Cardiac muscle cell (in vitro differentiated cells and primary cell): ENCODE measurements at places on chromosomes 16 and 17. TPM values are rescaled to one million over a fixed set of nuclear protein-coding genes. Genes with fewer than 3 reads are reported as not detected.

- DNase-seq = no peak
- no peak overlapping the region for H3K27ac ChIP-seq
- H3K4me3 ChIP-seq = no peak overlapping the region
- H3K4me1 ChIP-seq = no peaks in the 10 kb centered on the region
- no peaks in the 10 kb centered on the region for H3K27me3 ChIP-seq
Measured at GRCh38 chr17:53193044-53193443, 629.7 kb upstream of the KIF2B start.

DNA sequence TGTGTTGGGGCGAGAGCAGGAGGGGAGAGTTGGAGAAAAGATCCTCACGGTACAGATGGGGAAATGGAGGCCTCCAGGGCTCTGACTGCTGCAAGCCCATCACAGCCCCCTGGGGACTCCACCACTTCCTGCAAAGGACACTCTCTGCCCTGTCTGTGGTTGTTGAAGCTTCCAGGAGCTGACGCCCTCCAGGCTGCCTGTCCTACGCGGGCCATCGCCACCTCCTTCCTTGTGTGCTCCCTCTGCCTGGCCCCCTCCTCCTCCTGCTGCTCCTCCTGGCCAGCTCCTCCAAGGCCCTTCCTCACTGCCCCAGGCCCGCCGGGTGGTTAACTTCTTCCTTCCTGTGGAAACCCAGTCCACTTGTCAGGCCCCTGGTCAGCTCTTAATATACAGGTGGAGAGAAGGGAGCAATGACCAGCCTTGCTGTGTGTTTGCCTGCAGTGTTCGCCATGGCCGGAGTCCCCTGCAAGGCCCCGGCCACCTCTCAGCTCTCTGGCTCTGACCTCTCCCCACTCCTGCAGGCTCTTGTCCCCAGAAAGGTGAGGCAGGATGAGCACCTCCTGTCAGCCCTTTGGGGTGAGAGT lies 18.4 kb upstream of the STAC2 start:
- no peaks in the 10 kb centered on the region for H3K4me1 ChIP-seq
- no peak overlapping the region for H3K4me3 ChIP-seq
- no peaks in the 10 kb centered on the region for H3K27me3 ChIP-seq
- no peaks in the 10 kb centered on the region for H3K36me3 ChIP-seq
- no peak for DNase-seq

DNA sequence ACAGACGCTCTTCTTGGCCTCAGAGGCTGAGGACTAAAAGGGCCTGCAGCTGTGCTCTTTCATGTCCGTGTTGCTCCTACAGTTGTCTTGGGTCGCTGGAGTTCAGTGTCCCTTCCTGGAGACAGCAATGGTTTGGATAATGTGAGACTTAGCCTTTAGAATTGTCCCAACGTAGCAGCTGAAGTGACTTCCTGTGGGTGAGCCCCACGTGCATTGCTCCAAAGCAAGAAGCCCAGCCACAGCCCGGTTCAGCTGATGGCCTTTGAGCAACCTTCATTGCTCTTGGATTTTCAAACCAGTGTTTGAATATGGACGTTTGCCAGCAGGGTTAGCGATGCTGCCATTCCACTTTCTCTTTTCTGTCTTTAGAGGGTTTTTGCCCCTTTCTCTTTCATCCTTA lies 19.7 kb downstream of the TMEM11 start:
- H3K27ac ChIP-seq = peak overlapping the region; percentile 16
- no peaks in the 10 kb centered on the region for H3K27me3 ChIP-seq
- H3K4me3 ChIP-seq = no peak overlapping the region
- peaks cover 12% of the 10 kb centered on the region for H3K36me3 ChIP-seq
- no peaks in the 10 kb centered on the region for H3K4me1 ChIP-seq
- DNase-seq = no peak

GRCh38 chr16:81292936-81293335 lies 21.8 kb upstream of the GAN start:
- H3K27ac ChIP-seq = no peak overlapping the region
- no peak overlapping the region for H3K4me3 ChIP-seq
- H3K4me1 ChIP-seq = no peaks in the 10 kb centered on the region
- no peaks in the 10 kb centered on the region for H3K27me3 ChIP-seq

DNA sequence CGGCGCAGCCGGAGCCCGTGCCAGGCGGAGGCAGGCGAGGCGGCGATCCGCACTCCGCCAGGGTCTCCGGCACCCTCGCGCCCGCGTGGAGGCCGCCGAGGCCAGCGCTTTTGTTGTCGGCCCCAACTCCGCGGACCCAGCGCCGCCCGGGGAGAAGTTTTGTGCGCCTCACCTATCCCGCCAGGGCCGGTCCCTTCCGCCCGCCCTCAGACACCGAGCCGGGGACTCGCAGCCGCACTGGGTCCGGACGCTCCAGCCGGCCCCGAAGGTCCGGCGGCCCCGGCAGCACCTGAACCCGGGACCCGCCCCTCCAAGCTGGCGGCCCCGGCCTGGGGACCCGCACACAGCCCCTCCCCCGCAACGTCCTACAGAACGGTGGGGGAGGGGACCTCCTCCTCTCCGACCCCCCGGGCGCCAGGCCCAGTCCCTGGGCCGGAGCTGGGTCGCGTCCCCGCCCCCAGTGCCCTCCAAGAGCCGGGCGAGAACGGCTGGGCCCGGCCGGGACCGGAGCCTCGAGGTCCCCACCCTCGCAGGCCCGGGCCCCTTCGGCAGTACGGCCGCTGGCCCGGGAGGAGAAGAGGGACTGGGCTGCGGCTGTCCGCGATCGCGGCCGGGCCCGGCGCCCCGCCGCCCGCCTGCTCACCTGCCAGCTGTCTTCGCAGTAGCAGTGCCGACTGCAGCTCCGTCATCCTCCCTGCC lies 698 bp downstream of the UBE2G1 start:
- H3K36me3 ChIP-seq = no peaks in the 10 kb centered on the region
- peak overlapping the region; percentile 95 for H3K27ac ChIP-seq
- H3K4me1 ChIP-seq = peaks cover 4% of the 10 kb centered on the region
- DNase-seq = peak; percentile 68

DNA sequence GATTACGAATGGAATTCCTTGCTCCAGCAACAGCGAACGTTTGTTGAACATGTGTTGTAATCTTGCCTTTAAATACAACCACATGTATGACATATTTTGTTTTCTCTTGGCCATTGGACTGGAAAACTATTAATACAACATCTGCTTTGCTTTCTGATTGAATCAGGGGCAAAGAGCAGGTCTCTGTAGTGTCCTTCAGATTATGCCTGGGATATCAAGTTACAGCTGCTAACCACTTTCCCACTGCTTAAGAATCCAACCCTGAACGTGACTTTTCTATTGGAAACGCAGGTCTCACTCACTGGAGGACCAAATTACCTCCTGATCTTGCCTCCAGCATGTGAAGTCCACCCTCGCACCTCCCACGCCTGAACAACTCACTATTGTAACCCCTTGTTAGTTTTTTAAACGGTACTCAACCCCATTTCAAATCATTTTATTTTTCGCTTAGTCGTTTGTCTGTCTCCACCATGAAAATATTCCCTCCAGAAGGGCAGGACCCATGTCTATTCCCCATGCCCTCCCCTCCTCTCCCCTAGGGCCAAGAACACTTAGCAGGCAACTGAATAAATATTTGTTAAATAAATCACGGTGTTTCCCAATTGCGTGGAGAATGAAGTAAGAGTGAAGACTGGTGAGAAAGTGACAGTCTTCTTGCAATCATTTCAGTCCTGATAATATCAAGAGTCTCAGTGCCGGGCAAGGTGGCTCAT lies 57.4 kb upstream of the MRTFB start:
- H3K4me1 ChIP-seq = peaks cover 21% of the 10 kb centered on the region
- no peaks in the 10 kb centered on the region for H3K36me3 ChIP-seq
- H3K4me3 ChIP-seq = no peak overlapping the region

DNA sequence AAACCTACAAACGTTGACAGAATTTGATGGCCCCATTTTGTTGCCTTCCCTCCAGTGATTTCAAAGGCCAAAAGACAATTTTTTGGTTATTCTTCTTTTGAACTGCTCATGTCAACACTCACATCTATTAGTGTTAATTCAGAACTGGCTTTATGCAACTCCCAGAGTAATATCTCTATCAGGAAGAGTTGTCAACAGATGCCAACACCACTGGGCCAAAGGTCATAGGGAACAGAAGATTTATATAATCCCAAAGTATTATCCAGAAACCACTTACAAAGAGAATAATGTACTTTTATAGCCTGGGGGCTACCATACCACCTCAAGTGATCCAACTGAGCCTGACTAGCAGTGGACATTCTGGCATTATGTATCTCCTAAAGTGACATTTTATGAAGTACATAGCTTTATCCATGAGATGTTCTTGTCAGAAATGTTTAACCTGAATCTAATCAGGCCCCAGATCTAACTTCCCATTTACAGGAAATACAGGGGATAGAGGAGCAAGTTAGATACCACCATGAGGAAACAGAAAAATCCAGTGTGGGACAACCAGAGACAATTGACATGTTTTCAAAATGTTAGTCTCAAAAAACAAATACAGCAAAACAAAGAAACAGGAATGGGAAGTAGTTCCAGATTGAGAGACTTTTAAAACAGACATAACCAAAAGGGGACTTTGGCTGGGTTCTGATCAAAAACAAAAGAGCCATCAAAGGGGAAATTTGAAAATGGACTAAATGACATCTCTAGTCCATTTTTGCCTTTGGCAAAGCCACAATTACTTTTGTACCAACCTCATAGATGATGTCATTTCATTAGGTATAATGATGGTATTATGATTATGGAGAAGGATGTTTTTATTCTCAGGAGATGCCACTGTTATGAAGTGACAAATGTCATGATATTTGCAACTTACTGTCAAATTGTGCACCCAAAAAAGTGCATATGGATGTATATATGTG lies 18.5 kb downstream of the FAM117A start:
- H3K36me3 ChIP-seq = no peaks in the 10 kb centered on the region
- no peak overlapping the region for H3K27ac ChIP-seq
- no peak overlapping the region for H3K4me3 ChIP-seq
- no peaks in the 10 kb centered on the region for H3K27me3 ChIP-seq
- DNase-seq = no peak
- H3K4me1 ChIP-seq = peaks cover 37% of the 10 kb centered on the region

Gene FKBP10
- total RNA-seq = 265 and 336 TPM in 2 replicates

DNA sequence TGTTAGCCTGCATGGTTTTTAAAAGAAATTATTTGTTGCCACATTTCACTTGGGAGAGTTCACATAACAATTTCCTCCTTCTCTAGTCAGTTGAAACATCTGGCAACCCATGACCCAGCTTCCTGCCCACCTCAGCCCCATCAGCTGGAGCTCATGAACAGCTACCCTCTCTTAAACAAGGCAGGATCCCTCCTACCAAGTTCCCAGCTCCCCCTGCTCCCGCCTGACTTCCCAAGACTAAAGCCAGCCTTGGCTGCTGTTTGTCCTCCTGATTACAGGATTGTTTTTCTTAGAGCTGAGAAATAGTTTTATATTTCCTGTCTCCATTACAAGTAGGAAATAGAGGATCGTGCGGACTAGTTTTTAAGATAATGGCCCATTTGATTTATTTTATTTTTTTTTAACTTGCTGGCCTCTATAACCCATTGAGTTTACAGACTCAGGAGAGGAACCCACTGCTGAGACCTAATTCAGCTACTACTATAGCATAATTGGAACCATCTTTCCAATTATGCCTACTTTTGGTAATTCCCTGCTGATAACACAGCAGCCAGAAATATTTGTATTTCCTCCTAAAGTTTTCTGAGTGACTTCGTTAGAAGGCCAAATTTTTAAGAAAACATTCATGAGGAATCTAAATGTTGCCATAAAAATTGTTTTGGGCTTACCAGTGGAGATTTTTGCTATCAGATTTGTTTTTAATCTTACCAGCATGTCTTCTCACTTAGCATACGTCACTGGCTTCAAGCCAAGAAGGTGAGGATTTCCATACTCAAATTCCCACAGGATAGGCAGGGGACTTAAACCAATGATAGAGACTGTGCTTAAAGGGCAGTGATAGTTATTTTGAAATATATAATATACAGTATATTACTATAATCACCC lies 90.0 kb downstream of the ELAC2 start:
- DNase-seq = no peak
- no peaks in the 10 kb centered on the region for H3K27me3 ChIP-seq
- no peak overlapping the region for H3K4me3 ChIP-seq
- peaks cover 3% of the 10 kb centered on the region for H3K36me3 ChIP-seq
- no peak overlapping the region for H3K27ac ChIP-seq

DNA sequence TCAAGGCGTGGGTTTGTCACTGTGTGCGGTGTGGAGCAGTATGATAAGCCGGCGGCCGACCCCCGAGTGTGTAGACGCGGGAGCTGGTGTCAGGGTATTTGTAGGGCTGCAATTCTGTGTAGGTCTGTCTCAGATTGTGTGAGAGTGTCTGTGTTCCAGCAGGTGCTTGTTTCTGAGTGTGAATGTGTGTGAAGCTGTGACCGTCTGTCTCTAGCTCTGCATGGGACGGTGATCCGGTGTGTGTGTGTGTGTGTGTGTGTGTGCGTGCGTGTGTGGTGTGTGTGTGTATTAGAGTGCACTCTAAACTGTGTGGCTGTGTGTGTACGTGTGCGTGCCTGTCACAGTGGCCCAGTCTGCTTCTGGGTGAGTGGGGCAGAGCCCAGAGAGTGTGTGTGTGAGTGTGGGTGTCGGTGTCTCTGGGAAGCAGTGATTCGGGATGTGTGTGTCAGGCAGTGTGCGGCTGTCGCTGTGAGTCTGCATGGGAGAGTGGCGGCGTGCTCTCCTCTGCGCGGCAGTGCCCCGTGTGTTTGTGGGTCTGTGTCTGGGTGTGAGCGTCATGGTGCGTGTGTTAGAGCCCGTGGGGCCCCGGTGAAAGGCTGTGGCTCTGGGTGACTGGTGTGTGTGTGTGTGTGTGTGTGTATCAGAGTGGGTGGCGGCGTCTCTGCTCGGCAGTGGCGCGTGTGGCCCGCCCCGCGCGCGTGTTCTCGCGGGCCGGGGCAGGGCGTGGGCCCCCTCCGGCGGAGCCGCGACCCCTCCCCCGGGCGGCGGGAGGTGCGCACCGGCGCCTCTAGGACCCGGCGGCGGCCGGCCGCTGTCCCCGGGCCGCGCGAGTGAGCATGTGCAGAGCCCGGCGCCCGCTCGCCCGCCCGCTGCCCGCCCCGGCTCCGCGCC lies at the start of gene WSCD1:
Gene WSCD1 (plus strand): TSS at position 841 of the 891 bp plus-strand sequence. CDS start 10,280 bp downstream, outside the sequence.
- H3K4me1 ChIP-seq = no peaks in the 10 kb centered on the region
- H3K4me3 ChIP-seq = peak within 1 kb of the TSS; percentile 92
- H3K36me3 ChIP-seq = no peaks in the 10 kb centered on the region
- H3K27ac ChIP-seq = no peak within 1 kb of the TSS

GRCh38 chr16:87874639-87875427 lies 5.5 kb upstream of the SLC7A5 start:
- H3K27ac ChIP-seq = no peak overlapping the region
- H3K27me3 ChIP-seq = no peaks in the 10 kb centered on the region
- H3K36me3 ChIP-seq = no peaks in the 10 kb centered on the region
- H3K4me3 ChIP-seq = no peak overlapping the region

Gene HOXB8
- total RNA-seq = not detected in 2 replicates

DNA sequence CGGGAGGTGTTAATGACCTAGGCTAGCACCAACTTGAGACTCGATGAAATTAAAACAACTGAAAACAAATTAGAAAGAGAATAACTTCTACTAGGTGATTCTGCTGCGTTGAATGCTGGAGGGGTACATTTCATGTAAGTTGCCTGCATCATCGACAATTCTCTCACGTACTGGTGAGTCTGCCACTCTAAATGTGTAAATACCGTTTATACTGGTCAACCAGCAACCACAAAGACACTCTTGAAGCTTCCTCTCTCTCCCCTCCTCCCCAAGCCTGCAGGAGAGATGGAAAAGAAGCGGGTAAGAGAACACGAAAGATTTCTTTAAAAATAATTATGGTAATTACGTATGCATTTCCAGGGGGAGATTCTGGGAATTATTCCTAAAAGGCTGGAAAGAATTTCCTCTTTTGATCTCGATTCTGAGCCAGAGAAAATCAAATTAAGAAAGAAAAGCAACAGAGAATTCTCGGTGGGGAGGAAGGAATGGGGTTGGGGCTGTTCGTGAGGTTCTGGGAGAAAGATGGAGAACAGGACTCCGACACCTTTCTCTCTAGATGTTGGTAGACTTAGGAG lies 68.6 kb upstream of the MRTFB start:
- no peak for DNase-seq
- H3K4me3 ChIP-seq = no peak overlapping the region
- no peak overlapping the region for H3K27ac ChIP-seq
- peaks cover 29% of the 10 kb centered on the region for H3K4me1 ChIP-seq
- no peaks in the 10 kb centered on the region for H3K36me3 ChIP-seq
- H3K27me3 ChIP-seq = no peaks in the 10 kb centered on the region
